ENCODE measurements at places on chromosomes 13 and 19.

DNA sequence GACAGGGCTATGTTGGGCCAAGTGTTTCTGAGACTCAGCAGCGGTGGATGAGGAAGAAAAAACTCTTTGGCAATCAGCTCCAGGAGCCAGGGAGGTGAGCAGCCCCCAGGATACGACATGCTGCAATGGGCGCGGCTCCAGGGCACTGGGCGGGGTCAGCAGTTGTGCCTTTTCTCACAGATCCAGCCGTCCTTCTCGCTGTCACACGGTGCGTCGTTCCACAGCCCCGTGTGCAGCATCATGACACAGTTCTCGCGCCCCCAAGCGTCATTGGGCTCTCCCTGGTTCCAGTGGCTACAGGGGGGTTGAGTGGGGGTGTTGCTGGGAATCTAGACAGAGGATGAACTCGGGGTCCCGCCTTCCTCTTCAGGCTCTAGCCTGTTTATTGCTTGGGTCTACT is 2.7 kb downstream of the CLEC4G start:
- no peak for DNase-seq

- DNase-seq, result peak; percentile 72
Measured at GRCh38 chr13:42926555-42926954, 65.5 kb downstream of the EPSTI1 start.

DNA sequence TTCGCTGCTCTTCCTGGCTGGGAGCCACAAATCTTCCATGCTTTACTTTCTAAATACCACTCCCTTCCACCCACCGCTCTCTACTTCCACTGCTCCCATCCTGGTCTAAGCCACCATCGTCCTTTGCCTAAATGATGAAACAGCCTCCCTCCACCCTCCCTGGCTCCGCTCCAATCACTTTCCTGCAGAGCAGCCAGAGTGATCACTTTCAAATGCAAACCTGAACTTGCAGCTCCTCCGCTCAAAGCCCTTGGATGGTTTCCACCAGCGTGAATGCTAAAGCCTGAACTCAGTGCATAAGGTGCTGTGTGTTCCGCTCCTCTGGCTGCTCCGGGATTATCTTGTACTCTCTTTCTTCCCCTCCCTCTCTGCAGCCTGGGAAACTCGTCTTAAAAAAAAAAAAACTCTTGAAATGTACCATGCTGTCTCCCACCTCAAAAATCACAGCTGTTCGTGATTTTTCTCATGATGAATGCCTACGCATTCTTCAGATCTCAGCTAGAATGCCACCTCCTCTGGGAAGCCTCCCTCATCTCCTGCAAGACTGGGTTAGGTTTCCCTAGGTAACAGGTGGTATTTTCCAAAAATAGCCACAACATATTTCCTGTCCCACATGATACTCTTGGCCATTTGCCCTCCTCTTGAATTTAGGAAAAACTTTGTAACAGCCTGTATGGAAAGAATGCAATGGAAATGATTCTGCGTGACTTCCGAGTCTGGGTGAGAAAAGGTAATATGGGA is 3.7 kb upstream of the SIN3B start:
- DNase-seq, result peak; percentile 73

DNA sequence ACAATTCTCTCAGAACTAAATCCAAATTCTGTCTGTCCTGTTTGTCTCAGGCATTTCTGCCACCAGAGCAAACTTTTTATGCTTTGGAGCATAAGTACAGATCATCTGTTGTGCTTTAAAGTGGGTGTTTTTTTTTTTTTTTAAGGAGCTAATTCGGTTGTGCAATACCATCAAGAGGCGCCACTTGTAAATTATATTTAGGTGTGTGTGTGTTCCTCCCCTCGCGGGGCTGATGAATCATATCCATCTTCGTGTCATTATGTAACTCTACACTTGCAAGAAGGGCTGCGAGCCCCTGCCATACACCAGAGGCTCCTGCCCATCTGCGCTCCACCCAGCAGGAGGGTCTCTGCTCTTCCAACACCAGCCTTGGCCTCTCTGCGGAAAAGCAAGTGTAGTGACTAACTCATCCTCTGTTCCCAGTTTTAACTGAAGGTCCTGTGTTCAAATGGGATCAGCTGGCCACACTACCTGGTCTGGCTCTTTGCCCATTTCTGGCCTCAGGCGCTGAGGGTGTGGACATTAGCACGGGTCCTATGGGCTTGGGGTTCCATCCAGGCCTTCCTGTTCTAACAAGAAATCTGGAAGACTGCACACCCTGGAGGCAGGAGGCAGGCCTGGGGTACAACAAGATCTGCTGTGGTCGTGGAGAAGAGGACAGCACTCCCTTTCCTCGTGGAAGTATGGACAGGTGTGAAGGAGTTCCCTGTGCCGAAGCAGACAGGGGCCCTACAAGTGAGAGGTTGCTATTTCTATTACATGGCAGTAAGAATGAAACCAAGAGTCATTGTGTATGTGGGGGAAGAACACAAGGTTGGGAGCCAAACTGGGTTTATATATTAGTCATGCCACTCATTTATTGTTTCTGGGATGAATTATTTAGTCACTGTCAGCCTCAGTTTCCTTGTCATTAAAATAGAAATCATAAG is 96.1 kb upstream of the MBNL2 start:
- peak; percentile 98 for DNase-seq

DNA sequence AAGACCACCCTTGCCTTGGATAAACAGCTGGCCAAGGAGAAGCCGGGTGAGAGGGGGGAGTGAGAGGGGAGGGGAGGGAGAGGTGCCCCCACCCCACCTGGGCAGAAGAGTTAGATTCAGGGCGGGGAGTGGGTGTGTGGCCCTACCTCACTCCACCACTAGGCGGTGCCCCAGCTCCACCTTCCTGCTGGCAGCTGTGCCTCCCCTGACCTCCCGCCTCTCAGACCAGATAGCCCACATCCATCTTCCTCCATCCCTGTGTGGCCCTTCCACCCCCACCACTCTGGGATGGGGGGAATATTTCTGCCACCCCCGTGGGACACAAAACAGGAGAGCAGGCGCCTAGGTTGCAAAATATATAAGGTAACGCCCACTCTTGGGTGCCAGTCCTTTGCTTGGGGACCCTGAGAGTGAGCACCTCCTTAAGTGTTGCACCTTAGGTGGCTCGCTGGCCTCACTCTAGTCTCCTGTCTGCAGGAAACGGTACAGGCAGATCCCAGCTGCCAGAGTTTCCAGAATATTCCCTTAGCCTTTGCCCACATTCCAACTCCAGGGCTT is 13.8 kb upstream of the EHD2 start:
- DNase-seq, result no peak

DNA sequence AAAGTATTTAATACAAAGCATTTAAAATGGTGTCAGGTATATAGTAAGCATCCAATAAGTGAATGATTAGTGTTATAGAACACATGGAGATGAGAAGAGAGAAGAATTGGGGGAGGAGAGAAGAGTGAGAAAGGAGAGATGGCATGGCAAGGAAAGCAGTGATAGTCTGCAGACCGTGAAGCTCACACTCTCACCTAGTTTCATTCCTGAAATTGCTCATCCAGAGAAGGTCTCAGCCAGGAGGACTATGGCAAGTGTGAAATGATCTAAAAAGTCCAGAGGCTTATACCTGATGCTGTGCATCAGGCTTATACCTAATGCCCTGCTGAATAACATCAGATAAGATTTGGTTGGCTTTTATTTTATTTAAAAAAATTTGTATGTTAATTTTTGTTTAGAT is 351.6 kb upstream of the KLF12 start:
- no peak for DNase-seq

Measured in umbilical cord (tissue), 2 donors.